ENCODE measurements at places on chromosomes 5 and 9.

- H3K4me1 ChIP-seq: peaks cover 28% of the 10 kb centered on the region
- no peak for DNase-seq
- peaks cover 2% of the 10 kb centered on the region for H3K27me3 ChIP-seq
Measured at GRCh38 chr9:34176089-34176488, 2.8 kb upstream of the UBAP1 start.

DNA sequence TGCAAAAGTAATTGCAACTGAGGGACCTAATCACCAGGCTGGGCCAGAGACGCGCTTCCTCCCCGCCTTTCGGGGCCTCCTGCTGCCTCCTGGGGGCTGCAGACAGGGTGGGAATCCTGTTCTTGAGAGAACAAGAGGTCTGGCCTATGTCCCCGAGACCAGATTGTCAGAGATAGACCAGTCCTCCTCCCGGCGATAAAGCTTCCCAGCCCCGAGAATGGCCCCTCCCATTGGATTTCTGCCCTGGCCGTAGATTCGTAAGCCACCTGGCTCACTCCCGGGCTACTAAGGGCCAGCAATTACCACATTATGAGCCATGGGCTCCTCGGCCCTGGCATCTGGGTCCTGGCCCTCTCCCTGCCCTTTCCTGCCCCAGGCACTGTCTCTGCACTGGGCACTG lies 70.4 kb downstream of the HRH2 start:
- peaks cover 8% of the 10 kb centered on the region for H3K4me1 ChIP-seq
- H3K27ac ChIP-seq: no peak overlapping the region
- H3K4me3 ChIP-seq: no peak overlapping the region
- peaks cover 4% of the 10 kb centered on the region for H3K27me3 ChIP-seq

DNA sequence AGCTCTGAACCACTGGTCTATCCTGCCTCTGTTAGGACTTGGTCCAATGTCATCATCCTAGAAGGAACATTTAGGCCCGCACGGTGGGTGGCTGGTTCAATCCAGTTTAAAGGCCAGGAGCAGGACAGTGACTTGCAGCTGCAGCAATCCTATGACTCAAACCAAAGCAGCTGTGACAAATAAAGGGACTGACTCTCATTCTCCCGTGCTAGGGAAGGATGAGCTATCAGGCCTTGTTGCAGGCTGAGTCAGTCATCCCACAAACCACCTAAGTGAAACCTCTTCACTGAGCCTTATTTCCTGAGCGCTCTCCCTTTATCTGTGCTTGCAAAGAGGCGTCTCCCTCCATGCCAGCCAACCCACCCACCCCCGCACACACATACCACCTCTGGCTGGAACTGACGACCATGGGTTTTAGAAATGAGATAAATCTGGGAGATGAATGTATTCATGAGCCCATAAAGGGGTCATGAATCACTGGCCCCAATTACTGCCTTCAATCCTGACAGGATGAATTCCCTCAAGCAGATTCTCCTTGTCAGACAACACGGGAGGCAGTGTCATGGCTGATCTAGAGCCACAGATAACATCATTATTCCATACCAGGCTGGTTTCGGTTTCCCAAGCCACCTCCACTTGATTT lies 93.4 kb downstream of the KCNIP1 start:
- no peak overlapping the region for H3K27ac ChIP-seq
- peaks cover 6% of the 10 kb centered on the region for H3K27me3 ChIP-seq
- H3K4me3 ChIP-seq: no peak overlapping the region
- no peak for DNase-seq
- no peaks in the 10 kb centered on the region for H3K36me3 ChIP-seq

- H3K4me1 ChIP-seq: no peaks in the 10 kb centered on the region
- H3K27me3 ChIP-seq: peaks cover 8% of the 10 kb centered on the region
- no peak overlapping the region for H3K4me3 ChIP-seq
- H3K27ac ChIP-seq: no peak overlapping the region
Measured at GRCh38 chr9:6126377-6126776, 89.2 kb upstream of the IL33 start.

GRCh38 chr5:113572716-113573115 lies 59.2 kb downstream of the YTHDC2 start:
- no peak for DNase-seq
- no peak overlapping the region for H3K27ac ChIP-seq
- H3K27me3 ChIP-seq: no peaks in the 10 kb centered on the region
- H3K36me3 ChIP-seq: peaks cover 61% of the 10 kb centered on the region

DNA sequence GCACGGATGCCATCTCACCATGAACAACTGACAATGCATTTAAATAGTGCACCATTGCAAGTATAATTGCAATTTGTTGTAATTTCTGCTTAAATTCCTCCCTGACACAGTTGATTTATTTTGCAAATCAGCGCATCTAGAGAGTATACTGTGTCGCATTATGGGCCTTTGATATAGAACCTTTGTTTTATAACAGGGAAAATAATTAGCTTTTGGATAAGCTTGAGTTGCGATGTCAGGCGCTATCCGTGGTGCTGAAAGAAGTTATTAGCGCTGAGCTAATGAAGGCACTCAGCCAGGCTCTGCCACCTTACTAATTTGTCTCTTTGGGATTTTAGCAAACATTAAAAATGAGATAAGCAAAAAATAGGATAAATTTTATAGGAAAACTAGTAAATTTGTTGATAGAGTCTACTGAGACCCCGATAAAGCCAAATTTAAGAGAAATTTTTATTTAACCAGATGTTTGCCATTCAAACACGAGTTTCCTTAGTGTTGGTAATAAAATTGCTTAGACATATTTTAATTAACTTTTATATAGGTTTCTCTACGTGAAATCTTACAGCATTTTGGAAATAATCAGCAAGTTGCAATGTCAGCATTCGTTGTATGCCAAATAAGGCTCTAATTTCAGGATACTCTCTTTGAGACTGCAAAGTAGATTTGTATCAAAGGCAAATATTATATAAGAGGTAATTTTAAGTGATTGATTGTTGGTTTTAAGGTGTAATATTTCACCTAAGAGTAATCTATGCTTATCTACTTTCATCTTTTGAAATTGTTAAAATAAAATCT lies 355.5 kb downstream of the TLR4 start:
- H3K36me3 ChIP-seq: no peaks in the 10 kb centered on the region
- no peak for DNase-seq
- no peak overlapping the region for H3K27ac ChIP-seq

DNA sequence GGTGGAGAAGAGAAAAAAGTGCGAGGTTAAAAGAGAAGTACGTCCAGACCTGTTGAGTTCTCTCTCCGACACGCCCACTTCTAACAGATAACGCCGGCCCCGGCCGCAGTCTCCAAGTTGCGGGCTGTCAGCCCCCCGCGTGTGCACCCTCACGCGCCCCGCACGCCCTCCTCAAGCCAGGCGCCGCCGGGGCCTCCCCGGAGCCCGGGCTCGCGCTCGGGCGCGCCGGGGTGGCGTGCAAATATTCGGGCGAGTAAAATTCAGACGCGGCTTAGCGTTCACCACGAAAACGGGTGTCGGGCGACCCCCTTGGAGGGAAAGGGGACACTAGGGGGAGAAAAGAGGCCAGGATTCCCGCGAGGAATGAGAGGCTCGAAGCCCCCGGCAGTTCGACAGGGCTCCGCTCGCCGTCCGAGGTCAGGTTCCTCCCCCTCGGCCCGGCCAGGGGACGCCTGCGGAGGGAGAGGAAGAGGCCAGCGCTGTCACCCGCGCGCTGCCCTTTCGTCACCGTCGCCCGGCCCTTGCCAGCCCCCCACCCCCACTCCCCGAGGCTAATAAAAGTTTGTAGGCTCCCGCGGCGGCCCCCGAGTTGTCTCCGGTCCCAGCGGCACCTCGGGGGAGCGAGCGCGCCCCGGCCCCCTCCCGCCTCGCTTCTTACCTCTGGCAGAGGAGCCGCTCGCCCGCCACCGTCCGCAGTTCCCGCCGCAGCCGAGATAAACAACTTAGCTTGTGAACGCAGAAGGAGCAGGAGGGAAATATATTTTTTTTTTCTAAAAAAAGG lies 743 bp downstream of the NR3C1 start:
- DNase-seq: peak; percentile 65
- peak overlapping the region; percentile 92 for H3K27ac ChIP-seq
- H3K27me3 ChIP-seq: peaks cover 32% of the 10 kb centered on the region
- H3K4me3 ChIP-seq: peak overlapping the region; percentile 95
- H3K4me1 ChIP-seq: peaks cover 56% of the 10 kb centered on the region

- H3K4me1 ChIP-seq: no peaks in the 10 kb centered on the region
- DNase-seq: no peak
- no peaks in the 10 kb centered on the region for H3K36me3 ChIP-seq
- H3K27ac ChIP-seq: no peak overlapping the region
- peaks cover 2% of the 10 kb centered on the region for H3K27me3 ChIP-seq
Measured at GRCh38 chr9:134963546-134963945, 45.8 kb upstream of the FCN1 start.

DNA sequence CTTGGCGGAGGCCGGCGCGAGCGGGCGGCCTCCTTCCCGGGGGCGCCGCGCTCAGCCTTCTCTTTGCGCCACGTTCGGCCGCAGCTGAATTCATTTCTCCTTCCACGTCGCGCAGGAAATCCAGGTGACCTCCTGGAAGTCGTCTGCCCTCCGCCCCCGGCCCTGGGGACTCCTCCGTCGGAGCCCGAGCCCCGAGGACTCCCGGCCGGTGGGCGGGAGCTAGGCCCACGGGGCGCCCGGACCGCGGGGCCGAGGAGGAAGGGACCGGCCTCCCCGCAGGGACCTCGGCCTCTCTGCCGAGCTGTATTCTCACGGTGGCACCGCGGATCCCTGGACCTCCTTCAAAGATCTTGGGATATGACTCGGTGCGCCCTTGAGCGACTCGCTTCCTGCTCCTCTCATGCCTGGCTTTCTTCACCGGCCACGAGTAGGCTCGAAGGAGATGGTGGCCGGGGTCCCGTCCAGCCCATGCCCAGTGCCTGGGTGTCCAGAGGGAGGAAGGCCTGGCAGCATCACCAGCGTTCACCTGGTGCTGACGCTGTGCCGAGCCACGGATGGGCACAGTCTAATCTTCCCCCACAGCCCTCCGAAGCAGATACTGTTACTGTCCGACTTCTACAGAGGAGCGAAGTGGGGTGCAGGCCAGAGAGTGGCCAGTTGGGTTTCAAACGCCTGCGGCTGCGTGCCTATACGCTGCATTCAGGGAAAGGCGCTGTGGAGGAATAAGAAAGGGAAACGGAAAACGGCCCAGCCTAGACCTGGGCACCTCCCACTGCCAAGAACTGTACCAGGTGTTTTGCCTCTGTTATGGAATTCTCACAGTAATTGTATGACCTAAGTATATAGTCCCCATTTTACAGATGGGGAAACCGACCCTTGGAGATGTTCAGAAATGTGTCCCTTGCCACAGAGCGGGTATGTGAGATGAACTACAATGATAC lies 47.3 kb downstream of the PAX5 start:
- H3K27me3 ChIP-seq: peaks cover 30% of the 10 kb centered on the region
- no peak for DNase-seq
- no peaks in the 10 kb centered on the region for H3K4me1 ChIP-seq
- H3K27ac ChIP-seq: no peak overlapping the region

GRCh38 chr9:82129708-82130107 lies 141.1 kb downstream of the SPATA31D1 start:
- H3K27ac ChIP-seq: no peak overlapping the region
- DNase-seq: no peak
- H3K4me3 ChIP-seq: no peak overlapping the region
- H3K27me3 ChIP-seq: no peaks in the 10 kb centered on the region

DNA sequence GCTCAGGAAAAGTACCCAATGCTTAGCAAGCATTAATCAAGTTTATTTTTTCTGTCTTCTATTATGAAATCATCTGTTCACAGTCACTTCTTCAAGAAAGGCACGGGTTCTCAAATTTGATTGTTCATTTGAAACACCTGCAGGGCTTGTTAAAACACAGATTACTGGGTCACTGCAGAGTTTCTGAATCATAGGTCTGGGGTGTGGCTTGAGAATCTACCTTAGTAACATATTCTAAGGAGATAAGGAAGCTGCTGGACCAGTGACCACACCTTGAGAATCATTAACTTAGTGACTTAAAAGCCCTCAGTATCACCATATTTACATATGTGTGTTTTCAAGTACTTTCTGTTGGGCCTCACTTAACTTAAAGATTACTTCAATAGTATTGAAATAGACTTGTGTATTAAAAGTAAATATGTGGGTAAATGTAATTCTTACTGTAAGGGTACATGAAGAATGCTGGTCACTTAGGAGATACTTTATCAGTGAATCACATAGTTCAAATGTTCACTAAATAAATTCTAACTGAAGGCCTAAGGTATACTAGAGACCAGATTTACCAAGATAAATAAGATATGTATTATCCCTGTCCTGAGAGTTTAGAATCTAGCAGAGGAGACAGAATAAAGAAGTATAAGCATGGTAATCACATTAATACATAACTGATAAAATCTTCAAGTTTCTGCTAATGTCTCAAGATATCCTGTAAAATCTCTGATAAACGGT lies 1342.1 kb upstream of the C9orf72 start:
- no peaks in the 10 kb centered on the region for H3K36me3 ChIP-seq
- no peak overlapping the region for H3K4me3 ChIP-seq
- H3K4me1 ChIP-seq: no peaks in the 10 kb centered on the region
- no peak for DNase-seq
- H3K27me3 ChIP-seq: no peaks in the 10 kb centered on the region

- no peaks in the 10 kb centered on the region for H3K36me3 ChIP-seq
- DNase-seq: no peak
- H3K27me3 ChIP-seq: peaks cover 4% of the 10 kb centered on the region
Measured at GRCh38 chr9:16135968-16136367, 583.1 kb downstream of the CCDC171 start.

DNA sequence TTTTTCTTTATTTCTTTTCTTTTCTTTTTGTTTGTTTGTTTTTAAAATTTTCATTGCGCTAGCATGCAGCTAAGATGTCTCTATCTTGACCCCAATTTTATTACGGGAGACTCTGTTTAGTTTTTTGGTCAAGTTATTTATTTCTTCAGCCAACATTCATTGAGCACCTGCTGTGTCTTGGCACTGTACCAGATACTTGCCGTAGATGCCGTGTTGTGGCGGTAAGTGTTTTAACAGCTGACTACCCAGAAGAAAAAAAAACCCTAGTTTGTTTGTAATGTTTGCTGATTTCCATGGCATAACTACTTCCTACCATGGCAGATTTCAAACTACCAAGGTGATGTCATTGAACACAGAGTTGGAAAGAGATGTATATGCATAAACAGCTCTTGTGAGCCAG lies 65.0 kb downstream of the UGCG start:
- H3K4me1 ChIP-seq: peaks cover 5% of the 10 kb centered on the region
- H3K4me3 ChIP-seq: no peak overlapping the region
- peaks cover 4% of the 10 kb centered on the region for H3K27me3 ChIP-seq

DNA sequence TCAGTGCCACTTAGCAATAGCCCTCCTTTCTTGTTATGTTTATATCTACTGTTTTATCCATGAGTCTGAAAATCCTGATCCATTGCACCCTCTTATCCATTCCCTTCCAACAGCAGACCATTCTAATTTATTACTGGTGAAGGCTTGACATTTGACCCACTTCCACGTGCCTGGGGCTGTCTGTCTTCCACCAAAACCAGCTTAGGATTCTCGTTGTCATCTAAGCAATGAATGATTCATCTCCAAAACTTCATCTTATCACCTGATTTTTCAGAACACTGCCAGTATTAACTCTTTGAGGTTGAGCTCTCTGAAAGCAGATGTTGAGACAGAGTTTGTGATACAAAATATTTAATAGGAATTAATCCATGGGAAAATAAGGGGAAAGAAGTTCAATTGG lies 277.8 kb upstream of the FBXL7 start:
- H3K36me3 ChIP-seq: no peaks in the 10 kb centered on the region
- no peaks in the 10 kb centered on the region for H3K4me1 ChIP-seq

GRCh38 chr9:99576002-99576401 lies 245.7 kb upstream of the NR4A3 start:
- H3K27me3 ChIP-seq: peaks cover 3% of the 10 kb centered on the region
- no peaks in the 10 kb centered on the region for H3K36me3 ChIP-seq
- no peaks in the 10 kb centered on the region for H3K4me1 ChIP-seq
- no peak overlapping the region for H3K27ac ChIP-seq
- no peak overlapping the region for H3K4me3 ChIP-seq

- DNase-seq: no peak
- H3K36me3 ChIP-seq: no peaks in the 10 kb centered on the region
- H3K4me3 ChIP-seq: no peak overlapping the region
- no peak overlapping the region for H3K27ac ChIP-seq
- peaks cover 2% of the 10 kb centered on the region for H3K27me3 ChIP-seq
Measured at GRCh38 chr5:173495225-173495904, 121.1 kb downstream of the BOD1 start.
